ENCODE measurements at places on chromosomes 5 and 9.

DNA sequence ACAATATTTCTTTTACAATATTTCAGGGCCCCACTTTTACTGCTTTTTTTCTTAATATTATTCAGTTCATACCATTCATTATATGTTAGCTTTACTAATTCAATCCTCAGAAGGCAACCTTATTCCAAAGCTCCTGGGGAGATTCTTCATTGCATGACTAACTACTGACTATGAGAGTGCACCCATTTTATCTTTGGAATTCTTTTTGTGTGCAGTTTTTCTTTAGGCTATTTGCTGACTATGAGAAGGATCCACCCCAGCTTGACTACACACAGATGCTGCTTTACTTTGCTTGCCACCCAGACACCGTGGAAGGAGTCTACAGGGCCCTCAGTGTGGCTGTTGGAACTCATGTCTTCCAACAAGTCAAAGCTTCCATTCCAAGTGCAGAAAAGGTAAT is 56.9 kb upstream of the IL7R start:
- no peak for DNase-seq

- no peak for DNase-seq
Observed at GRCh38 chr5:167503926-167504720, 787.3 kb upstream of the WWC1 start.

DNA sequence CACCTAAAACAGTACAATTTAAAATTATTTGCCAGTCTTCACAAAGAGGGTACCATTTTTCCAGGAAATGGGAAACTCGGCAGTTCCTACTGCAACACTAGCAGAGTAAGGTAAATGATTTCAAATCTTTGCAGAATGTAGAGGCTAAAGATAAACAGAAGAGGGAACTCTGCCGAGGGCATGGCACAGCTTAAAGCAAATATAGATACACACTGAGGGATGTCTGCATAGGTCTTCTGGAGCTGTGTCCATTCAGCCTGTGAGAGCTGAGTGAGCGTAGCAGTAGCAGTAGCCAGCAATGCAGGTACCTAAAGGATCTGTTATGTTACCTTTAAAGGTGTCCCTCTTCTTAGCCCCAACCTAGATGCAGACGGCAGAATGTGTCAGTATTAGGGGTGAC is 17.5 kb downstream of the CDKL3 start:
- no peak for DNase-seq

GRCh38 chr5:7910738-7911428 is 41.9 kb downstream of the MTRR start:
- no peak for DNase-seq

- no peak for DNase-seq
Observed at GRCh38 chr5:38765399-38765861, 80.4 kb upstream of the OSMR start.

DNA sequence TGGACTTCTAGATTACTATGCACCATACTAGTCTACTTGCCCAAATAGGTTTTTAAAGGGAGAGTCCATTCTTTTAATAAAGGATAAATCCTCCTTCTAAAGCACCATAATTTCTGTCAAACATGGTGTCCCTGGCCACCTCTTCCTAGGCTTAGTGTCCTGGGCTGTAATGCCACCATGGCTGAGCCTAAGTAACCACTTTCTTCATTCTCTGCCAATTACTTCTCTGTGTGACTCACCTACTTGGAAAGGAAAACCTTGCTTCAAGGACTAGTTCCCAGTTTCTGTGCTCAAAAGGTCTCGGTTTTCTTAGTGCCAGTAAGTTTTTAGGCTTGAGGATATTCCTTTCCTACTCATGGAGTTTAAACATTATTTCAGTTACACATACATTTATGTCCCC is 273.4 kb downstream of the DENND1A start:
- DNase-seq, result no peak

DNA sequence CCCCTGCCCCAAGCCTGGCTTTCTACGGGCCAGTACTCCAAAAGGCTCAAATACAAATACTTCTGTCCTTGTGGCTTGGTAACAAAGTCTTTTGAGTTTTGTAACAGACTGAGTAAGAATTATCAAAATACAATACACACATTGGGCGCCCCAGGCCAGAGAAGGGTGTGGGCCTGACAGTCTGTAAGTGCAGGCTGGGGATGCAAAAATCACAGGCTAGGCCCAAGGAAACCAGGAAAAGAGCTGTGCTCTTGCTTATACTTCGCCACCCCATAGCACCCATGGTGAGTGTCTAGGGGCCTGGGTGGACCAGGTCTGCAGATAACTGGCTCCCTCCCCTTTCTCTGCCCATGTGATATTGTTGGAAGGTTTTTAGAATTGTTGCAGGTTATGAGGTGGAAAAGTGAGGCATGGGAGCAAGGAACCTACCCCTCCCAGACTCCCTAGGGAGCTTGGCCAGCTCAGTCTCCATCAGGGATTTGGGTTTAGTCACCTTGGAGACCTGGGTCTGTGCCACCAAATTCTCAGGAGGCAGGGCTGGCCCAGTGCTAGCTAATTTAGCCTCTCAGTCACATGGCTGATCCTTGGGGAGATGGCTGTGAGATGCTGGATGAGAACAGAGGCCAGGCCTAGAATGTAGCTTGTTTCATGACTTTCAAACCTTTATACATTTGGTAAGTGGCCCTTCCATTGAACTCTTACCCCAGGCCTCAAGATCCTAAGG is 72.9 kb downstream of the TARS1 start:
- no peak for DNase-seq

GRCh38 chr5:179166886-179167841 is 107.0 kb downstream of the ZNF354C start:
- DNase-seq, result no peak

Measured in stimulated activated CD4-positive, alpha-beta T cell treated with anti-CD3 and anti-CD28 coated beads, Interleukin-15, amount 100 ng/mL, for 48 hours (primary cell).